T-helper 17 cell (primary cell): ENCODE measurements at places on chromosomes 6 and 20.

- DNase-seq, result no peak
- H3K27ac ChIP-seq, result no peak overlapping the region
- no peaks in the 10 kb centered on the region for H3K36me3 ChIP-seq
- no peaks in the 10 kb centered on the region for H3K4me1 ChIP-seq
- no peak overlapping the region for H3K4me3 ChIP-seq
- H3K27me3 ChIP-seq, result peaks cover 63% of the 10 kb centered on the region
Measured at GRCh38 chr6:148242180-148242579, 100.5 kb upstream of the SASH1 start.

GRCh38 chr6:299104-299980, 7.1 kb downstream of the DUSP22 start:
- no peak overlapping the region for H3K27ac ChIP-seq
- no peak overlapping the region for H3K4me3 ChIP-seq
- H3K36me3 ChIP-seq, result no peaks in the 10 kb centered on the region
- H3K4me1 ChIP-seq, result peaks cover 10% of the 10 kb centered on the region

- H3K27ac ChIP-seq, result peak overlapping the region; percentile 84
- H3K4me1 ChIP-seq, result peaks cover 18% of the 10 kb centered on the region
- no peaks in the 10 kb centered on the region for H3K27me3 ChIP-seq
- H3K4me3 ChIP-seq, result peak overlapping the region; percentile 98
- no peaks in the 10 kb centered on the region for H3K36me3 ChIP-seq
- DNase-seq, result no peak
Measured at GRCh38 chr20:34675993-34676641, 775 bp downstream of the PIGU start.

- H3K4me3 ChIP-seq, result peak overlapping the region; percentile 55
- H3K4me1 ChIP-seq, result peaks cover 28% of the 10 kb centered on the region
- H3K27ac ChIP-seq, result peak overlapping the region; percentile 65
- peaks cover 3% of the 10 kb centered on the region for H3K36me3 ChIP-seq
- H3K27me3 ChIP-seq, result no peaks in the 10 kb centered on the region
Measured at GRCh38 chr6:33251395-33252012, 20.2 kb downstream of the VPS52 start.
